Nephron progenitor cell (in vitro differentiated cells): ENCODE measurements at places on chromosomes 1 and 21.

- no peak for DNase-seq
These were observed 9.0 kb upstream of the UBE2U start for GRCh38 chr1:64194168-64195080.

- no peak for DNase-seq
These were observed 277.8 kb downstream of the LTN1 start for GRCh38 chr21:28714777-28715464.

DNA sequence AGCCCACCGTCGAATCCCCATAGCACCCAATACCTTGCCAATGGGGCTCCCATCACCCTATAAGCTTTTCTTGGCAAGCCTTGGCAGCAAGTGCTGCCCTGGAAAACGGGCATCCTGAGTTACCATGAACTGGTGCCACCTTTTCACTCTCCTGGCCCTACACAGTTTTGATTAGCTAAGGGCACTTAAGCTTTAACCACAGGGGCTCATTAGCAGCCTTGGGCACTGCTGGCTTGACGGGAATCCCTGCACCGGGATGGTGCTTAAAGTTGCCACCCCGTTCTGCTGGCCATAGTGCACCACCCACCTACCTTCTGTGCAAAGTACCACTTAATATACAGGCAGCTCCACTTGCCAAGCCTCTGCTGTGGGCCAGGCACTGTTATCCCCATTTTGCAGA lies 13.7 kb downstream of the PARS2 start:
- DNase-seq: no peak

- DNase-seq: no peak
These were observed 16.1 kb upstream of the ETV3 start for GRCh38 chr1:157154291-157154690.

- peak; percentile 44 for DNase-seq
These were observed 871 bp downstream of the TUFT1 start for GRCh38 chr1:151540982-151541377.

DNA sequence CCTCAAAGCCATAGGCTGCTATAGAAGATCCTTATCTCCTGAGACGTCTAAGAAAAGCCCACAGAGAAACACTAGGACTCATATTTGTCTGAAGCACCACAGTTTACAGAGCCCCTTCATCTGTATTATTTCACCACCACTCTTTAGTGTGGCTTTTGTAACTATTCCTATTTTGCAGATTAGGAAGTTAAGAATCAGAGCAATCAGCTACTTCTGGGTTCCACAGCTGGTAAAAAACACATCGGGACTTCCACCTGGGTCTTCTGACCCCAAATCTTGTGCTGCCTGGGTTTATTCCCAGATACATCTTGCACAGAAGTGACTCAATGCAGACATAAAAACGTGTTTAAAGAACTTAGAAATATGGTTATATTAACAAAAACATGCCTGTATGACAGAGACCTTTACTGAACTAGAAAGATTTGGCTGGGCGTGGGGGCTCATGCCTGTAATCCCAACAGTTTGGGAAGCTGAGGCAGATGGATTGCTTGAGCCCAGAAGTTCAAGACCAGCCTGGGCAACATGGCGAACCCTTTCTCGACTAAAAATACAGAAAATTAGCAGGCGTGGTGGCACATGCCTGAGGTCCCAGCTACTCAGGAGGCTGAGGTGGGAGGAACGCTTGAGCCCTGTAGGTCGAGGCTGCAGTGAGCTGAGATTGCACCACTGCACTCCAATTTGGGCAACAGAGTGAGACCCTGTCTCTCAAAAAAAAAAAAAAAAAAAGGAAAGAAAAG lies 40.9 kb downstream of the ELK4 start:
- no peak for DNase-seq

DNA sequence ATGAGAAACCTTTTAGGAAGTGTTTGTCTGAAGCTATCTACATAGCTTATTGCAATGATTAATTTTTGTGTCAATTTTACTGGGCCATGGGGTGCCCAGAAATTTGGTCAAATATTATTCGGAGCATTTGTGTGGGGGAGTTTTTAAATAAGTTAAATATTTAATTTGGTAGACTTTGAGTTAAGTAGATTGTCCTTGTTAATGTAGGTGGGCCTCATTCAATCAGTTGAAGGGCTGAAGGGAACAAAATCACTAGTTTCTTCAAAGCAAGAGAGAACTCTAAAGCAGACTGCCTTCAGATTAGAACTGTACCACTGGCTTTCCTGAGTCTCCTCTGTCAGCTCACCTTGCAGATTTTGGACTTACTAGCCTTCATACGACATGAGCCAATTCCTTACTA lies 1008.6 kb upstream of the ADAMTS5 start:
- no peak for DNase-seq

DNA sequence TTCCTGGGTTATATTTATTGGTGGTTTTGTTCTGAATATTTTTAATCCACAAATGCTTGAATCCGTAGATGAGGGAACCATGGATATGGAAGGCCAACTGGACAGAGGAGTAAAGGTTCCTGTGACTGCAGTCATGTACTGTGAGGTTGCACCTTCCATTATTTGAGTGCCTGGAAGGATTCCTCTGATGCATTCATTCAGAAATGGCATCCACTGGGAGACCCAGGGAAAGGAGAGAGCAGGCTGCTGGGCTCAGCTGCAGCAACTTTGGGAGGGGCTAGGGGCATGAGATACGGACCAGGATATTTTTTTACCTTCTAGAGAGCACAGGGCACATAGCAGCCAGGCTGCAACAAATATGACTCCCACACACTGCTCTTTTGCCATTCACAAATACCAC lies 19.5 kb downstream of the AK2 start:
- no peak for DNase-seq

DNA sequence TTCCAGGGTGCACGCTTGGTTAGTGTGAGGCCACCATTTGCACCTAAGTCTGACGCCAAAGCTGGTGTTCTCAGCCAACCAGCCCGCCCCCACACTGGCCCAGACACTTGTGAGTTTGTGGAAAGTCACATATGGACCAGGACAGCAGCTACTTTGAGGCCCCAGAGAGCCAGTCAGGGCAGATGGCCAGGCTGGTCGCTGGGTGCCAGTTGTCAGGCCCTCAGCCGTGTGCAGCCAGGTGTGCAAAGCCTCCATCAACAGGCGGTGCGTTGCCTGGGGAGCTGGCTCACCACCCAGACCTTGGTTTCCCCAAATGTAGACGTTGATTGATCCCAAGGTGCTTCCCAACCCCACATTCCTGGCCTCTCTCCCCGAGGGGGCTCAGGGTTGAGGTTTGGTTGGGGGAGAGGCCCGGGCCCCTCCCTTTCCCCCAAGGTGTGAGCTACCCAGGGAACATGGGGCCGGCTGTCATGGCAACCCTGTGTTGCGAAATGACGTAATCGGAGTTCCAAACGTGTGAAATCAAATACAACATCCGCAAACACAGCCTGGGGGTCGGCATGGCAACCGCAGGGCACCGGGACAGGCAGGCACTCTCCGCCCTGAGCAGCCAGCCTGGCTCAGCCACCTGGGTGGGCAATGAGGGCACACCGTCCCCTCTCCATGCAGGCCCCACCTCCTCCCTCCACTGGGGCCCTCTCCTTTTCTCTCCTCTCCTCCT lies 42.2 kb upstream of the WNT4 start:
- DNase-seq: peak; percentile 50

DNA sequence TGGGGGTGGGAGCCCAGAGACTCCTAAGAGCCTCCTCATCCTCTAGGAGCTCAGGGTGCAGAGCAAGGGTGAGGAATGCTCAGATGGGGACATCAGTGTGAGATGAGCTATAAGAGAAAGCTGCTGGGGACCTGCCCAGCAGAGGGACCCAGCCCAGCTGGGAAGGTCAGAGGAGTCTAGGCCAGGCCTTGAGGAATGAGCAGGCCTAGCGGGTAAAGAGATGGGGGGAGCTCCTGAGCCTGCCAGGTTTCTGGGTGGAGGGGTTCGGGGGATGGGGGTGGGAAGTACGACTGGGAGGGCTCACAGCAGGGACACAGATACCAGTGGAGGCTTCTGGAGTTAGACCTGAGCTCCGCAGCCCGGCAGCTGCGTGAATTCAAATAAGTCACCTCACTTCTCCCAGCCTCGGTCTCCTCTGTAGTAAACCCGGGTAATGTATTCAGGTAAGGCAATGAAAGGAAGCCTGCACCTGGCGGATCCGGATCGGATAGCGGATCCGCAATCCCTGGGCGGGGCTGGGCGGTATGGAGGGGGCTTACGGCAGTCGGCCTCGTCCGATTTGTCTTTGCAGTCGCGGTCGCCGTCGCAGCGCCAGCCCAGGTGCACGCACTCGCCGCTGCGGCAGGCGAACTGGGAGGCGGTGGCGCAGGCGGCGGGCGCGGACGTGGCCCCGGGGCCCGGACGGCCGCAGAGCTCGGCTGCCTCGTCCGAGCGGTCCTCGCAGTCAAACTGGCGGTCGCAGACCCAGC lies 38.0 kb upstream of the MAGOH start:
- no peak for DNase-seq

DNA sequence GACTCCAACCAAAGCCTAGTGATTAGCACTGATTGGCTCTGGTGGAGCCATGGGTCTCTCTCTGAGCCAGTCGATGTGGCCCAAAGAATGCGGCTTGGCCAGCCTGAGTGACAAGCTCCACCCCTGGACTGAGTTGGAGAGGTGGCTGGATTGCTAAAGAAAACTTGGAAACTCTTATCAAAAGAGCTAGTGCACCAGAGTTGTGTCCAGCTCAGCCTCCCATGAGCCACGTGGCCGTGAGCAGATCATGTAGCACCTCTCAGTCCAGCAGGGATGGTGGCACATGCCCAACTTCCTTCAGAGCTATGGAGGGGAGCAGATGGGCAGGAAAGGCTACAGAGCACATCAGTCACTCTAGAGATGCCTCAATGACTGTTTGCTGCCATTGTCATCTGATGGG lies 142.8 kb upstream of the VAMP3 start:
- DNase-seq: no peak

GRCh38 chr21:31173881-31174555 lies 135.7 kb upstream of the KRTAP19-8 start:
- no peak for DNase-seq

DNA sequence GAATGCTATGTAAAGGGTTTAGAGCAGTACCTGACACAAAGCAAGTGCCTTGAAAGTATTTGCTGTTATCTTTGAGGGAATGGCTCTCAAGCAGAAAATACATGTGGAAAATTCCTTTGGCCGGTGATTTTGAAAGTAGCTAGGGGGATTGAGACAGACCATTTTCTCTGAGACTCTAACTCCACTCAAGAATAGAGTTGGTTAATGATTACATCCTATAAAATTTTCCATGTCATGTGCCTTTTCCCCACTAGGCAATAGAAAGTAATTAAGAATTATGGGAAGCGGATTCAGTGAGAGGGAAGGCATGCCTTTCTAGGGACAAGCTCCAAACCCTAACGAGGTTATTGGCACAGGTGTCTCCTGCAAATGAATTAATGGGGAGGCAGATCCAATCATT lies 276.0 kb downstream of the GPATCH2 start:
- no peak for DNase-seq

DNA sequence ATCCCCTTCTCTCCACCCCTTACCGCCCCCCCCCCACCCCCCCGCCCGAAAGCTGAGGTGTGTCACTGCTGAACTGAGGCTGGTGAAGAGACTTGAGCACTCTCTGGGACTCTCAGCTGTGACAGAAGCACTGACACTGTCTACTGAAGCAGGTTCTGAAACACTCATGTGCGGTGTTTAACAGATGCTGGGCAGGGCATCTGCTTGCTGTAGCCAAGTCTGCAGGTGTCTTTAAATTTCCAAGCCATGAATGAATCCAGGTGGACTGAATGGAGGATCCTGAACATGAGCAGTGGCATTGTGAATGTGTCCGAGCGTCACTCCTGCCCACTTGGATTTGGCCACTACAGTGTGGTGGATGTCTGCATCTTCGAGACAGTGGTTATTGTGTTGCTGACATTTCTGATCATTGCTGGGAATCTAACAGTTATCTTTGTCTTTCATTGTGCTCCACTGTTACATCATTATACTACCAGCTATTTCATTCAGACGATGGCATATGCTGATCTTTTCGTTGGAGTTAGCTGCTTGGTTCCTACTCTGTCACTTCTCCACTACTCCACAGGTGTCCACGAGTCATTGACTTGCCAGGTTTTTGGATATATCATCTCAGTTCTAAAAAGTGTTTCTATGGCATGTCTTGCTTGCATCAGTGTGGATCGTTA lies at the start of gene GPR52:
TSS of gene GPR52 (plus strand) at position 99 of the 665 bp plus-strand sequence. CDS start at position 247, 148 bp downstream.
- no peak for DNase-seq

DNA sequence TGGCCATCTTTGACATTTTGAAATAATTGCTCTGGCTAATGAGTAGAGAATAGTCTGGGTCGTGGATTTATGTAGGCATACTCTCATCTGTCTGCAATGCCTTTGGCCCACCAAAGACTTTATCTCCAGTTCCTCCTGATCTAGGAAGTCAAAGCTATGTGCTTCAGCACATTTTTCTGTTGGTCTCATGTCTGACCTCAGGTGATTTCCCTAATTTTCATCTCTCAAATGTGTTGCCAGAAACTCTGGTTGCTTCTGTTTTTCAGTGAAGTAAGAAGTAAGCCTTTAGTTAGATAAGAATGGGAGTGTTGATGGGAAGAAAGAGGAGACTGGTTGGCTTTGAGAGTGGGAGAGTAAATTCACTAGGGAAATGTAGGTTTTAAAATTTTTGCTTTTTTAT lies 66.4 kb downstream of the GPR88 start:
- DNase-seq: no peak

- DNase-seq: no peak
These were observed 138.2 kb downstream of the NTPCR start for GRCh38 chr1:233088613-233089012.

DNA sequence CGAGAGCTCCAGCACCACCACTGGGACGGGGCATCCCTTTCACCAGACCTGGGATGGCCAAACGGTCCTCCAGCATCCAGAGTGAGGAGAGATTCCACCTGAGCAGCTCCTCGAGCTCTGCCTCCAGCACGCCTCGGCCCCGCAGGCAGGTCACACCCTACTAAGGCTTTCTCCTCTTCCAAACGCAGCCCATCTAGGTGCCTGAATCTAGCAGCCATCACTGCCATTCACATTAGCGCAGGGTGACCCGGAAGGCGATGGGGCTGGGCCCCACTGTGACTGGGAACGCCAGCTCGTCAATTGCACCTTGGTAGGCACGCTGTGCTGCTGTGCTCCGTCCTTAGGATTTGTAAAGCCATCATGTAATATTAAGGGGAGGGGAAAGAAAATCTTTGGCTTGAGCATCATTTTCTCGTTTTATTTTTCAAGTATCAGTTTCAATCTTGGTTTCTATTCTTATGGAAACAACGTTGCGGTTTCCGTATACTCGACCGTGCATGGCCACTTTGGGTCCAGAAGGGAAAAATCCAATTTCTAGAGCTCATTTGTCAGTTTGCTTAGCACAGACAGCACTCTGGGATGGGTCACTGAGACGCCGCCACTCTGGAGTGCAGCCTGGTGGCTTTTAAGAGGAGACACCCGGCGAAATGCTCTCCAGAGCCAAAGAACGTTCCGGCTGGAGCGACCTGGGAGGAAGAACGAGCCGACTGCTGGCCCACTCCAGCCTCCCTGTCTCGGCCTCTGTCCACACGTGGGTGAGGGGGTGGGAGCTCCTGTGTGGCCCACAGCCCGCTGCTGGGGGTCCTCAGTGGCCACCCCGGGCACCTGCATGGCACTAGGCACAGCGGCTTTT lies 173.6 kb downstream of the PRDM16 start:
- DNase-seq: no peak
